Body of pancreas (tissue), 4 donors: ENCODE measurements at places on chromosomes 1 and 21.

- no peak overlapping the region for H3K4me3 ChIP-seq
- no peaks in the 10 kb centered on the region for H3K36me3 ChIP-seq
- H3K27ac ChIP-seq: no peak overlapping the region
- H3K4me1 ChIP-seq: no peaks in the 10 kb centered on the region
- H3K27me3 ChIP-seq: no peaks in the 10 kb centered on the region
Observed at GRCh38 chr1:248751142-248751541, 4.4 kb downstream of the LYPD8 start.

DNA sequence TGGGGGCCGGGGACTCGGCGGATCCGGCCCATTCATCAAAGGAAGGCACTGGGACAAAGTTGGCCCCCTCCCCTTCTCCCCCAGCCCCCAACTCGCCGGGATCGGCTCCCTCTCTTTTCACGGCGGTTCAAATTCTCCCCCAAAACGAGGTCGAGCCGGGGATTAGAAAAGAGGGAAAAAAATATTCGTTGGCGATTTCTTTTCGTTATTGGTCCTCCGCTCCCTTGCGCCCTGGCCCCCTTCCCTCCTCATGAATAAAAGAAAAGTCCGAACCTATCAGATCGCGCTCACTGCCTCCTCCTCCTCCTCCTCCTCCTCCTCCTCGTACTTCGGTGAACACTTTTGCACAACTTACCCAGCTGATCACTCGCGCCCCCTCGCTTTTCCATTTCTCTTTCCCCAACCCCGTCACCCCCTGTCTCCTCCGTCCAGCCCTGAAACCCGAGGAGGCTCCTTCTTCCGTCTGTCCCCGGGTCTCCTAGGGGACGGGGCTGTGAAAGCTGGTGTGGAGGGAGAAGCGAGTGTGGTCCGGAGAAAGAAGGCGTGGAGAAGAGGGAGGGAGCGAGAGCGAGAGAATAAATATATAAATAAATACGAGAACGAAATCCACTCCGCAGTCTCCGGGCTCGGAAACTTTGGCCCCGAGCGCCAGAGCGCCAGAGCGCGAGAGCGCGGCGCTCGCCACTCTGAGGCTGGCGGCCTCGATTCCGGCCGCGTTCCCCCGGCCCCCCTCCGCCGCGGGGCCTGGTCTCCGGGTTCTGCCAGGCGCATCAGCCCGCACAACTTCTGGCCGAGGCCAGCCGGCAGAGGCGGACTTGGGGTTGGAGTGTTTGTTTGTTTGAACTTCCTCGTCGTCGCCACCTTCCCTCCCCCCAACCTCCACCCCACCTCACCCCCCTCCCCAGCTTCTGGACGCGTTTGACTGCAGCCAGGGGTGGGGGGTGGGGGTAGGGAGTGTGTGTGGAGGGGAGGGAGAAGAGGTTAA lies at the start of gene PAX7:
TSS of gene PAX7 (plus strand) at position 336 of the 985 bp plus-strand sequence. CDS start 758 bp downstream, outside the sequence.
- no peak within 1 kb of the TSS for H3K27ac ChIP-seq
- no peak within 1 kb of the TSS for H3K4me3 ChIP-seq
- no peaks in the 10 kb centered on the region for H3K36me3 ChIP-seq
- peaks cover 13% of the 10 kb centered on the region for H3K4me1 ChIP-seq
- peaks cover 25% of the 10 kb centered on the region for H3K27me3 ChIP-seq

- no peaks in the 10 kb centered on the region for H3K4me1 ChIP-seq
- H3K4me3 ChIP-seq: no peak overlapping the region
- H3K27ac ChIP-seq: no peak overlapping the region
- H3K36me3 ChIP-seq: no peaks in the 10 kb centered on the region
Observed at GRCh38 chr21:38533887-38534286, 35.6 kb upstream of the ERG start.

GRCh38 chr1:106954661-106955229 lies 101.7 kb upstream of the PRMT6 start:
- H3K4me1 ChIP-seq: no peaks in the 10 kb centered on the region
- no peaks in the 10 kb centered on the region for H3K36me3 ChIP-seq
- DNase-seq: no peak

- DNase-seq: no peak
- H3K4me3 ChIP-seq: no peak overlapping the region
- H3K4me1 ChIP-seq: peaks cover 31% of the 10 kb centered on the region
- no peaks in the 10 kb centered on the region for H3K36me3 ChIP-seq
- H3K27ac ChIP-seq: peak overlapping the region; percentile 75
Observed at GRCh38 chr1:94327001-94327690, 89.8 kb upstream of the ARHGAP29 start.

DNA sequence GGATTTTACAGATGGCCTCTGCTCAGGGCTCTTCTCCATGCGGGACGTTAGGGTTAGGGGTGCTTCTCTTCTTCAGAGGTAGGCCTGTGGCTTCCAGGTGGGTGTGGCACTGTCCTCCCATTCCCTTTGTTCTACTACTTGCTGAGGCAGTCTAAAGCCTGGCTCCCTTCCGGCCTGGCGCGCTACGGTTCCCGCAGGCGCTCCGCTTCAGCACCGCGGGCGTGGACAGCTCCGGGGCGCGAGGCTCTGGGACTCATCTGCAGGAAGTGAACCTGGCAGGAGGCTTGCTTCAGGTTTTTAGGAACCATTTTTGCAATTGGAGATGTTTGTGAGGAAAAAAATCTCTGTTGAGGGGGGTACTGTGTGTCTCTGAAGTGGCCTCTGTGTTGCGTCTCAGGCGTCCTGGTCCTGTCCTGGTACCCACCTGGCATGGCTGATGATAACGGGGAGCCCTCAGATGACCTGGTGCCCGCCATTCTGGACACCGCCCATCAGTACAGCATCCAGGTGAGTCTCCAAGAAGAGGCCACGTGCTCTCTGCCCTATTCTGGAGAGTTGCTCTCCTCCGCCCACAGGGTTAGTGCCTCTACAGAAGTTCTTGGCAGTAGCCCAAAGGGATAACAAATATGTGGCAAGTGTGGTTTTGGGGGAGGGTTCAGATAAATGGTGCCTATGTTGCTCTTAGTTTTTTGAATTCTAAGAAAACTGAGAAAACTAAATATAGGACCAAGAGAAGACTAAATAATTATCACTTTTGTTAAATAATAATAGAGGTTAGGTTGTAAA lies 1.9 kb downstream of the MANEAL start:
- no peaks in the 10 kb centered on the region for H3K36me3 ChIP-seq
- no peak overlapping the region for H3K27ac ChIP-seq
- H3K4me3 ChIP-seq: no peak overlapping the region
- peaks cover 20% of the 10 kb centered on the region for H3K4me1 ChIP-seq
- no peaks in the 10 kb centered on the region for H3K27me3 ChIP-seq
- peak; percentile 65 for DNase-seq

GRCh38 chr1:82466416-82466815 lies 665.7 kb downstream of the ADGRL2 start:
- H3K4me1 ChIP-seq: peaks cover 8% of the 10 kb centered on the region
- H3K27ac ChIP-seq: no peak overlapping the region
- no peaks in the 10 kb centered on the region for H3K27me3 ChIP-seq
- no peaks in the 10 kb centered on the region for H3K36me3 ChIP-seq

DNA sequence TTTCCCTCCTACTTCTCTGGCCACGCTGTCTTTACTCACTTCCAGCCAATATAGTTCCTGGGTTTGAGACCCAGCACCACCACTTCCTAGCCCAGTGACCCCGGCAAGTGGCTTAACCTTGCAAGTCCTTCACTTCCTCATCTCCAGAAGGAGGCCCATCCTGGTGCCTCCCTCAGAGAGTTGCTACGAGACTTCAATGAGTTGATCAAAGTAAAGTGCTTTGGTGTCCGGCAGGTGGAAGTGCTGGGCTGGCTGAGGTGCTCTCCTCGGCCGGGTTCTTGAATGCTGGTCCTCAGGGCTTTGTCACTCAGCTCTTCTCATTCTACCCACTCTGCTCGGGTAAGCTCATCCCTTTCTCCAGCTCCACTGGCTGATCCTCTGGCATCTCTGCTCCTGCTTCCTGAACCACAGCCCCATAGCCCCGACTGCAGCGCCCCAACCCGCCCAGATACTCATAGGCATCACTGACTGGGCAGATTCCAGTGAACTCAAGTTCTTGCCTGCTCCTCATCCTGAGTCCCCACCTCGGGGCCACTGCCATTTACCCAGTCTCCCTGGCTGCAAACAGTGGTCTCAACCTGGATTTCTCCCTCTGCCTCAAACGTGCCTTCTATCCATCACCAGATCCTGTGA lies 75.8 kb upstream of the WNT4 start:
- H3K27ac ChIP-seq: no peak overlapping the region
- no peaks in the 10 kb centered on the region for H3K36me3 ChIP-seq
- H3K4me1 ChIP-seq: no peaks in the 10 kb centered on the region
- DNase-seq: no peak

GRCh38 chr1:55635856-55636255 lies 420.7 kb upstream of the USP24 start:
- no peaks in the 10 kb centered on the region for H3K36me3 ChIP-seq
- no peaks in the 10 kb centered on the region for H3K4me1 ChIP-seq
- no peak overlapping the region for H3K4me3 ChIP-seq
- no peak for DNase-seq
- no peaks in the 10 kb centered on the region for H3K27me3 ChIP-seq

DNA sequence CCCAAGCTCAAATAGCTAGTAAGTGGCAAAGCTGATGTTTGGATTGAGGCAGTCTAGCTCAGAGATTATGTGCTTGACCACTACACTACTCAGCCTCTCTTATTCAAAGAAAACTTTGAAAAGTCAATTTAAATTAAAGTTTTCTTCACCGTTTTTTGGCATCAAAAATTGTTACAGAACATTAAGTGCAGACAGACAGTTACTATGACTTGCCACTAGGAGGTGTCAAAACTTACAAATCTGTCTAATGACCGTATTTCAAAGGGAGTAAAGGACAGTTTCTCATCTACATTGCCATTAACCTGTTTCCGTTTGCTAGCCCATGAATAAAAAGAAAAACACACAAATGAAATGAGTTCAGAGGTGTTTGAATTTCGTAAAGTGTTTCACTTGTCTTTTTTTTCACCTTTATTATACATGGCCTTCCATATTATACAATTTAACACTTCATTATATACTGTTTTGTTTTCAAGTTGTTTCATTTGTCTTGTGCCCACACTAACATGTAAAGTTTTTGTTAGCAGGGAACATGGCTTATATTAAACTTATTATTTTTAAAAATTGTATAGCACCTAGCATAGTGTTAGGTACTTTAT lies 57.4 kb upstream of the MTF2 start:
- peak; percentile 26 for DNase-seq
- no peaks in the 10 kb centered on the region for H3K36me3 ChIP-seq
- no peak overlapping the region for H3K27ac ChIP-seq
- no peaks in the 10 kb centered on the region for H3K27me3 ChIP-seq

DNA sequence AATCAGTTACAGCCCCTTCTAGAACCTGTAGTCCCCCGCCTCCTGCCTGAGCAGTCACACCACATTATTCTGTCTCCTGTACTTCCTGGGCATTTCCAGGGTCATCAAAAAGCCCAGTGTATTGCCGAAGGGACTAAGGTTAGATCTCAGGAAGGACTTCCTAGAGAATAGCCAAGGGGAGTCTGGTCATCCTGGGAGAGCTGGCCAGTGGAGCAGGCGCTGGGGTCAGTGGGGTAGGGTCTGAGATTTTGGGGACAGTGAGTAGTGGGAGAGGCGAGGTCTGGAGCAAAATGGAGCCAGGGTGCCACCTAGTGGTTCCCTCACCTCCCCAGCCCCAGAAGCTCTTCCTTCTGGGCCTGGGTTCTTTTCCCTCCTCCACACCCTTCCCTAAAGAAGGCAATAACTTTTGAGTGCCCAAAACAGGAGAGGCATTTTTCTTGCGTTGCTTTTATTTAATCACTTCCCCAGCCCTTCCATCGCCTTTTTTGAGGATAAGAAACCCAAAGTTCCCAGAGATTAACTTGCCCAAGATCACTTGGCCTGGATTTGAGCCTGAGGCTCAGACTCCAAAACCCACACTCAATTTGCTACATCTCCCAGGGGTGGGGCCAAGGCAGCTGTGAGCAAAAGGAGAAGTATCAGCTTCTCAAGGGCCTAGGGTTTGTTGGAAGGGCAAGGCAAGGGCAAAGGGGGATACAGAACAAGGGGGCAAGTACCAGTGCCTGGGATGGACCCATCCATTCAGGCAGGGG lies 7.3 kb upstream of the PMVK start:
- no peaks in the 10 kb centered on the region for H3K27me3 ChIP-seq
- peaks cover 19% of the 10 kb centered on the region for H3K4me1 ChIP-seq
- peak; percentile 32 for DNase-seq
- no peaks in the 10 kb centered on the region for H3K36me3 ChIP-seq
- peak overlapping the region; percentile 21 for H3K27ac ChIP-seq
- no peak overlapping the region for H3K4me3 ChIP-seq

DNA sequence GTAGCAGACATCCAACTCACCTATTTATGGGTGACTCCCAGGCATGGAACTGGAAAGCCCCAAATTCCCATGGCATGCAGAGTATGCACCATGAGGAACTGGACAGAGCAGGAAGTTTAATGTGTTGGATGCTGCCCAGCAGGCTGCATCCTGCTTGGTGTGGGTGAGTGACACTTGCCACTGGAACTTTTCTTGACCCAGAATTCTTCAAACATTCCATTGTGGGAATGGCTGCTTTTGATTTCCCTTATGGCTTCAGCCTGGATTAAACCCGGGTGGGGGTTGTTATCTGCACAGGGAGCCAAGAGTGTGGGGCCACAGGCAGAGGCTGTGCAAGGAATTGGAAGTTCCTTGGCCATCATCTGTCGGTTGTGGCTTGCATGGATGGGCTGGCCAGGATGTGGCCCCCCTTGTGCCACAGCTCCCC lies 26.9 kb upstream of the BACE2 start:
- H3K4me1 ChIP-seq: peaks cover 22% of the 10 kb centered on the region
- H3K4me3 ChIP-seq: no peak overlapping the region
- DNase-seq: no peak
- H3K27ac ChIP-seq: no peak overlapping the region
- H3K27me3 ChIP-seq: no peaks in the 10 kb centered on the region

DNA sequence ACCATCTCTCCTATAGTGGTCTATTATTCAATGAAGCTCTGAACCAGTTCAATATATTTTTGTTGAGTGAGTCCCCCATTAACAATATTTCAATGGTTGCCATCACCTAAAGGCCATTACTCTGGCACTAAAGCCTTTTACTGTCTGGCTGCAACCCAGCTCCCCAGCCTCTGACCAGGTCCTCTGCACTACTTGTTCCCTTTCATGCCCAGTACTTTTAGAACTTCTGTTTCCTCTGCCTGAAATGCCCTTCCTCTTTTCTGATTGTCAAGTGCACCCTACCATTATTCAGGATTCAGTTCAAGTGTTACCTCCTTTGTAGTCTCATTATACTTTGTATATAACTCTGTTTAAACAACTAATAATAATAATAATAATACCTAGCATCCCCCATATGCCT lies 30.4 kb upstream of the ZFYVE9 start:
- no peak overlapping the region for H3K4me3 ChIP-seq
- no peaks in the 10 kb centered on the region for H3K27me3 ChIP-seq
- no peaks in the 10 kb centered on the region for H3K36me3 ChIP-seq
- H3K4me1 ChIP-seq: peaks cover 8% of the 10 kb centered on the region
- no peak overlapping the region for H3K27ac ChIP-seq
